CD4-positive, alpha-beta T cell treated with Interleukin-21 for 1 hour (primary cell): ENCODE measurements at places on chromosomes 1 and 21.

DNA sequence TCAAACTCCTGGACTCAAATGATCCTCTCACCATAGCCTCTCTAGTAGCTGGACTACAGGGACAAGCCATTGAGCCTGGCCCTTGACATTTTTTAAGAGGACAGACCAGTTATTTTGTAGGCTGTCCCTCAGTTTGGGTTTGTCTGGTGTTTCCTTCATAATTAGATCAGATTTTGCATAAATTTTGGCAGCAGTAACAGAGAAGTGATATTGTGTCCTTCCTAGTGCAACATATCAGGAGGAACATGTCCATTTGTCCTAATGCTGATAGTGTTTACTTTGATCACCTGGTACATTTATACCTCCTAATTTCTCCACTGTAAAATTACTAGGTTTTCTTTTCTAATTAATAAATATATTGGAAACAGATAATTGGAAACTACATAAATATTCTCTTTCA, 5.9 kb upstream of the NID1 start:
- DNase-seq, result no peak

GRCh38 chr1:151494741-151495281, 16.4 kb upstream of the CGN start:
- no peak for DNase-seq

DNA sequence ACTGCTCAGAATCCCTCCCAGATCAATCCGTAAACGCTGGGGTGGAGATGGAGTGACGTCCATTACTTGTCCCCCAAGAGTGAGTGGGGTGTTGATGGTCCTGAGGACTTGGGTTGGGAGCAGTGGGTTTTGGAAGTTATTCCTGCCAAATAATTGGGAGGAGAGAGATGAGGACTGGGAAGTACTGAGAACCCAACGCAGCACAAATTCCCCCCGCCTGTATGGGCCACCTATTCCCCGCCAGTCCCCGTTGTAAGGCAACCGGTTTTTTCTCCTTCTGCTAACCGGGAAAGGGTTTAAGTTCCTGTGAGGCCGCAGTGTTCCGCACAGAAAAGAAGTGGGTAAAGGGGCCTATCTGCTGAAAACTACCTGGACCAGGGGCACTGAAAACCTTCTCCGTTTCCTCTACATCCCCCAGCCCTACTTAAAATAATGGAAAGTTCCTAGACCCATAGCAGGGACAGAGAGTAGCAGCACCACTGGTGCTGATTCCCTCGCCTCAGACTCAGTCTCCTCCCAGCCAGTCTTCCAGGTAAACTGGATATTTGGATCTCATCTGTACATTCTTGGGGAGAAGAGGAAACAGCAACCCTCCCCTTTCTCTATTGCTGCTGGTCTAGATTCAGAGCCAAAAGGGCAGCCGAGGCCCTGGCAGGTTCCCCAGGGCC, 738 bp downstream of the LURAP1 start:
- DNase-seq, result no peak

GRCh38 chr1:212007886-212008285, 27.5 kb downstream of the INTS7 start:
- no peak for DNase-seq

- no peak for DNase-seq
Measured at GRCh38 chr1:209106237-209106741, 477.2 kb upstream of the CAMK1G start.

DNA sequence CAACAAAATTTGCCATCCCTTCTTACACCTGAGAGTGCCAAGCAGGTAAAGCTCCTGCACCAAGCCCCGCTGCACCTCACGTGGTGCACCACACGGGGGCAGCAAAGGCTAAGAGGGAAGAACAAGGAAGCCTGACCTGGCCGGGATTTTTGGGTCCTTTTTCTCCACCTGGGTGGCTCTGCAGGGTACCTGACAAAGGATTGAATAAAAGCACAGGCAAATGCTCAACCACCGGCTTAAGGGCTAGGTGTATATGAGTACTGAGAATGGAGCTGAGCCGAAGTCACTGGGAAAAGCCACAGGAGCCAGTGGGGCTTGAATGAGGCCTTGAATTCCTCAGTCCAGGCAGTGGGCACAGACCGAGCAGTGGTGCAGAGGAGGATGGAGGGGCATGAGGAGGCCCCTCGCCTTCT, 36.4 kb downstream of the ZNF697 start:
- DNase-seq, result peak; percentile 29

GRCh38 chr1:151287767-151288500, 5.8 kb downstream of the ZNF687 start:
- DNase-seq, result no peak

DNA sequence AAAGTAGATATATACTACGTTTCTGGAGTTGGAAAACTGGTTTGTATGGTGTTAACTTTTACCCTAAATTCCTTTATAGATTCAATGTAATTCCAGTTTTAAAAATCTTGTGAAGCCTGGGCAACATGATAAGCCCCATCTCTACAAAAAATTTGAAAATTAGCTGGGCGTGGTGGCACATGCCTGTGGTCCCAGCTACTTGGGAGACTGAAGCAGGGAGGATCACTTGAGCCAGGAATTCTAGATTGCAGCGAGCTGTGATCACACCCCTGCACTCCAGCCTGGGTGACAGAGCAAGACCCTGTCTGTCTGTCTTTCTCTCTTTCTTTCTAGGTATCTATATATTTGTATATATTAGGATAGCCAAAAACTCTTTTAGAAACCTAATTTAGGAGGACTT, 141.9 kb downstream of the CLEC20A start:
- no peak for DNase-seq

- DNase-seq, result no peak
Measured at GRCh38 chr1:34057347-34058130, 107.5 kb downstream of the CSMD2 start.

- DNase-seq, result no peak
Measured at GRCh38 chr1:165080253-165080896, 276.1 kb downstream of the LMX1A start.

GRCh38 chr1:226681652-226682493, 57.2 kb downstream of the ITPKB start:
- no peak for DNase-seq

GRCh38 chr1:165747632-165748447, 20.8 kb downstream of the TMCO1 start:
- no peak for DNase-seq

- peak; percentile 39 for DNase-seq
Measured at GRCh38 chr1:23424293-23425192, at the start of gene TCEA3. TCEA3 (minus strand) TSS chr1:23424748; CDS start chr1:23424633, 115 bp downstream.

DNA sequence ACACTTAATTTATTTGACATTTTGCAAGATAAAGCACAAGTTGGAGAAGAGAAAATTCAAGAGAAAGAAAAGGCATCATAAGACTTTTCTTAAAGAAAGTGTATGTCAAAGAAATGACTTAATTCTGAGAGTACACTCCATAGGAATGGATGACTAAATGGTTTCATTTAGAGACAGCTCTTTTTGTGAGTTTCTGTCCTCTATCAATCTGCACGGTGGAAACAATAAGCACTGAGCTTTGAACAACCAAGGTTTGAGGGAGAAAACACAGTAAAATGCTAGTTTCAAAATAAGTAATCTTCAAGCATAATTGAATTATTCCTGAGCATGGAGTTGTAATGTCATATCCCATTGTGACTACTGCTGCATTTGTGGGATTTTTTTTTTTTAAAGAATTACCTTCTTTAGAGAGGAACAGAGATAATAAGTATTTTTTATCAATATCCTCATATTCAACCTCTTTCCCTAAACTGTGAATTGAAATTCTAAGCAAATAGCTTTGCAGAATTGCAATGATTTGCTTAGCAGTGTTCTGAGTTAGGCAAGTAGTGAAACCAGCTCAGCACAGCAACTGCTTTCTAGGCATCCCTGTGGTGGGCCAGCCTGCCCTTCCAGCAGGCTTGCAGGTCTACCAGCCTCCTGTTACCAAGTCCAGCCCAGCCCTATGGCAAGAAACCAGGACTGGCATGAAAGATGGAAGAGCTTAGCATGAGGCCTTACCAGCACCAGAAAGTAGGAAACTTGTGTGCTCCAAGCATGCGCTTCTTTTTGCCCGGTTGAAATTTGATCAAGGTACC, 38.2 kb downstream of the KCNJ6 start:
- DNase-seq, result no peak

GRCh38 chr1:235881930-235882700, 15.4 kb upstream of the LYST start:
- DNase-seq, result no peak

DNA sequence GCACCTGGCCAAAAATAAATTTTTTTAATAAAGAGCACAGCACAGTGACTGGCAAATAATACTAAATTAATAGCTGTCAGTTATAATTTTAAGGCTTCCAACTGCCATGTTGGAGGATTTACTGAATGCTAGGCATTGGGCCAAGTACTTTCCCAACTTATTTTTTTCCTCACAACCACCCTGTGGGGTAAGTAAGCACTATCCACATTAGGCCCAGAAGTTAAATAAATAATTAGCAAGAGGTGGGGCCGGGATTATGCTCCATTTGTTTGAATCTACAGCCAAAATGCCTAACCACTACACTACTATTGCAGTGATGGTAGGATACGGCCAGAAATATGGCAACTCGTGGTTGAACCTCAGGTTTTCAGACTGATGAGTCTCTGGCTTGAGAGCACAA, 4.6 kb upstream of the TRNAU1AP start:
- no peak for DNase-seq

GRCh38 chr21:34576041-34576511, 38.8 kb downstream of the RCAN1 start:
- no peak for DNase-seq
